Left forelimb (tissue), 1 donor: ENCODE measurements at places on chromosomes 5 and 9.

DNA sequence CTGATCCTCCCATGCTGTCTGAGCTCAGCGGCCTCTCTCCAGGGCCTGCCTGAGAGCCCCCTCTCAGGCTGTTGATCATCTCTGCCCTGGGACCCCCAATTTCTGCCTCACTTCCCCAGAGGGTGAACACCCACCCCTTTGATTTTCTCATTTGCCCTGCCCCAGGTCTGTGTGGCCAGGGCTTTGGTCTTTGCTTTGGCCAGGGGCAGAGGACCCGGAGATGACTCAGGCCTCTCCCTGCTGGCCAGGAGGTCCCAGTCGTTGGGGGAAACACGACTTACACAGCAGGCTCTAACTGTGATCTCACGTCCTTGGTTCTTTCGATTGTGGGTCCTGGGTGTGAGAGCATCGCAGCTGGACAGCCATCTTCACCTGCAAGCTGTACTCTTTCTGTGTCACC lies 1.1 kb upstream of the ADAMTS2 start:
- DNase-seq, result no peak

GRCh38 chr5:37575541-37576489 lies 196.7 kb downstream of the WDR70 start:
- no peak for DNase-seq

GRCh38 chr9:103364753-103365152 lies 369.6 kb downstream of the CYLC2 start:
- no peak for DNase-seq

GRCh38 chr9:16985559-16986348 lies 115.3 kb upstream of the BNC2 start:
- no peak for DNase-seq

DNA sequence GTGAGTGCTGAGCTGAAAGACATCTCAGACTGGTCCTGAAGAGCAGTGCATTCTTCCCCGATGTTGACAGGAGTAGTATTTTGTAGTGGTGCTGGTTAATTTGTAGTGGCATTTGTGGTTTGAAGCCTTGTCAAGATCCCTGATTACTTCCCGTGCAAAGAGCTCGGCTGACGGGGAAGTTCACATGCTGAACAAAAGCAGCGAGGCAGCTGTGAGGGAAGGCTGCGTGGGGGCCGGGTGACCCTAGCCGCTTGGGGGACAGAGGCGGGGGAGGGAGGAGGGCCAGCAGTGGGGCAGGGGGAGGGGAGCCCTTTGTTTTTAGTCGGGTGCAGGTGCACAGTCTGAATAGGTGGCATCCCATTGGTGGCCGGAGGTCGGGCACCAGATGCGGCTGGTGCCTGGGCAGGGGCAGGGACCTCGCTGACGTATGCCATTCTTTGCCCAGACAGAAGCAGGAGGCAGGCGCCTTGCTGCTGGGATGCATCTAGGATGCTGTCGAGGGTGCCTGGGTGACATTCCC lies 64.7 kb downstream of the CRB2 start:
- DNase-seq, result peak; percentile 49

GRCh38 chr5:7426284-7426683 lies 30.3 kb downstream of the ADCY2 start:
- DNase-seq, result no peak

DNA sequence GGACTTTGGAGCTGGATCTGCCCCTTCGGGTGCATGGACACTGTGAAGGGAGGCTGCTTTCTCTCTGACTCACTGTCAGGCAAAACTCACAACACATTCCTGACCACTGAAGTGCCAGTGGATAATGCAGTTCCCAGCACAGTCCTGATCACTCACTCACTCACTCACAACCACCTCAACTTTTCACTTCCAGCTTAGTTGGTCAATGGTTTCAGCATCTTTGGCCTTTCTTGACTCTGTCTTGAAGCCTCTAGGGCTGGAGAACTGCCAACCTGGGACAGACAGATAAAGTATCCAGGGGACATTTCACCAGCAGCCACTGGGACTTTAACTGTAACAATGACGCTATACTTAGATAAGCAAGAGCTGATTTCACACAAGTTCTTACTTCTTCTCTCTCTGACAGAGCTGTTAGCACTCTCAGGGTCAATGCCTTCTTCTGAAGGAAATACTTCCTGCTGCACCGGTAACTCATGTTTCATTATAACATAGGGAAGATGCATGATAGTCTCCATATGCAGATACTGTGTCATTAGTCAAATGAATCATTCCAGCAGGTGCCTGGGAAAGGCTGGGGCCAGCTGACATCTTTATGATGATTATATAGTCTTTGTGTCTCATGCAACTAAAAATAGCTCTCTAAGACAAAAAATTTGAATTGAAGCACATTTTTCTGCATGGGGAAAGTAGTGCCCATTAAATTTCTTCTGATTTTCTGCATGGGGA lies 499.0 kb downstream of the SEMA5A start:
- DNase-seq, result no peak

GRCh38 chr9:94554439-94555331 lies at the start of gene PCAT7:
Gene PCAT7, plus strand, starts transcription at chr9:94555083.
- DNase-seq, result no peak
